ENCODE measurements at places on chromosomes 3 and 15. TPM values are rescaled to one million over a fixed set of nuclear protein-coding genes. Genes with fewer than 3 reads are reported as not detected.

Gene KCNMB2
- total RNA-seq, result 2.1 TPM

Gene EIF5A2
- total RNA-seq, result 10.2 TPM

Gene SAMMSON
- not detected for total RNA-seq

DNA sequence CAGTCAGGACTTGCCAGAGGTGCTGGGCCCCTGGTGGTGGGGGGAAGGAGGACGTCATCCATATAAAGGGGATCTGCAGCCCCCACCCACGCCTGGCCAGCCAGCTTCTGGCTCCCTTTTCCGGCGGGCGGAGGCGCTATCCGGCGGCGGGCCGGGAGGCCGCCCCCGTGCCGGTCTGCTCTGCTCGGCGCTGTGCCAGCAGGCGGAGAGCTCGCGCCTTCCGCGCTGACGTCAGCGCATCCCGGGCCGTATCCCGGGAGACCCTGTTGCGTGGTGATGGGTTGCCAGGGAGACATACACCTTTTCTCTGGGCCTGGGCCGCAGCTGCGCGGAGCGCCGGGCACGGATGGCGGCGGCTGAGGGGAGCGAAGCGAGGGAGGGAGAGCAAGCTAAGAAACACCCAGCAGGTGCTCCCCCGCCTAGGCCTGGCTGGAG lies 1.1 kb downstream of the FAM131A start:
- H3K4me3 ChIP-seq, result peak overlapping the region; percentile 88
- H3K27me3 ChIP-seq, result no peaks in the 10 kb centered on the region
- peaks cover 42% of the 10 kb centered on the region for H3K36me3 ChIP-seq
- DNase-seq, result peak; percentile 85

Gene LRRC34
- 1.6 TPM for total RNA-seq

DNA sequence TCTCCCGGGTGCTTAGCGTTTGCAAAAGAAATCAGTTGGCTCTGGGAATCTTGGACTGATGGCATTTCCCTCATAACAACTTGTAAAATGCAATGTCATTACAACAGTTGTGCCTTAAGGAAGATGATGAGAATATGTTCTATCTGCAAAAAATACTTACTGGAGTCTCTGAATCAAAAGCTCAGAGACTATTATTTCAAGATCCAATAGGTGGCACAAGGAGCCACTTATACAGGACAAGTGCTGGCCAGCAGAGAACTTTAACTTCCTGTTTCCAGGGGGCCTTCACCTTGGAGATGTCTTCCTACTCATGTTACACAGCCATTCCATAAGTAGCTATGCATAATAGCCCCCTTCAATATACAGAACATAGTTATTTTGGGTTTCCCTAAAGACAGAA lies 8.9 kb upstream of the RPS27L start:
- no peaks in the 10 kb centered on the region for H3K36me3 ChIP-seq
- H3K4me1 ChIP-seq, result no peaks in the 10 kb centered on the region
- H3K27me3 ChIP-seq, result no peaks in the 10 kb centered on the region
- H3K27ac ChIP-seq, result no peak overlapping the region

DNA sequence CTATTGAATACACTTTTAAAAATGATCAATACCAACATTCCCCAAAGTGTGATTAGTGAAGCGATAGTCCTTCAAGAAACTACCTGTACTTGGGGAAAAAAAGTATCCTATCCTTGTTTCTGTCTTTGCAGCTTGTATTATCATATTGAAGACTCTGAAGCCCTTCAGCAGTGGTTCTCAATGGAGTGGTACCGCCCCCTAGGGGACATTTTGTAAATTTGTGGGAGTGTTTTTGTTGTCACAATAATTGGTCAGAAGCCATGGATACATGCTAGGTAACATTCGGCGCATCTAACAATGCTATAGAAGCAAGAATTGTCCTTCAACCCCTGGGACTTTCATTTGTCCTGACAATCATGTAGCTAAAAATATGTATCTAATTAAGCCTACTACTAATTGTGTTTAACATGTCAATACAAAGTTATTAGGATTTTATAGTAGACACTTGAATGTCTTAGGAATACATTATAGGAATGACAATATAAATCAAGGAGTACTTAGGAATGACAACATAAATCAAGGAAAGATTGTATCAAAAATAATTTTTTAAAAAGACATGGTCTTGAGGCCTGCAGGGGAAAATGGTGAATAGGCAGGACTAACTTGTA lies 53.7 kb downstream of the NMD3 start:
- DNase-seq, result no peak
- peaks cover 22% of the 10 kb centered on the region for H3K36me3 ChIP-seq
- no peak overlapping the region for H3K27ac ChIP-seq
- no peaks in the 10 kb centered on the region for H3K27me3 ChIP-seq
- no peaks in the 10 kb centered on the region for H3K4me1 ChIP-seq
- no peak overlapping the region for H3K4me3 ChIP-seq

DNA sequence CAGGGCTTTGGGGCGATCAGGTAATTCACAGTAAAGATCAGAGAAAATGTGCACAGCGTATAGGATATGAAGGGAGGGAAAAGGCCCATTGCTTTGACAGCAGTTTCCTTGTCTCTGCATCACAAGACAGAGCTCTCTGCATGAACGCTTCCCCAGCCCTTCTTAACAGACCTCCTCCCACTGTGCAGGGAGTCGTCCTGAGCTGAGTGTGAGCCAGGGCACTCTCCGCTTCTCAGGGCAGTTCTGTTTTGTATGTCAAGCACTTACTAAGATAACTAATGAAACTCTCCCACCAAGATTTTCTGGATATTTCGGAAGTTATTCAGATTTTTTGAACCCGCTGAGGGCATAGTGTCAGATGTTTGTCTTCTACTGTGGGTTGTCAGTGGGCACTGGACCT lies 105.8 kb upstream of the C15orf61 start:
- no peak overlapping the region for H3K27ac ChIP-seq
- no peak for DNase-seq
- H3K4me3 ChIP-seq, result no peak overlapping the region
